Heart left ventricle (tissue), 16 donors: ENCODE measurements at places on chromosomes 11 and 22. TPM values are rescaled to one million over a fixed set of nuclear protein-coding genes. Genes with fewer than 3 reads are reported as not detected.

- no peak for DNase-seq
- H3K36me3 ChIP-seq: no peaks in the 10 kb centered on the region
- H3K27me3 ChIP-seq: no peaks in the 10 kb centered on the region
- H3K4me3 ChIP-seq: peak overlapping the region; percentile 43
- peak overlapping the region; percentile 78 for H3K27ac ChIP-seq
- H3K4me1 ChIP-seq: peaks cover 25% of the 10 kb centered on the region
Observed at GRCh38 chr11:69443968-69444364, 37.5 kb upstream of the LINC01488 start.

DNA sequence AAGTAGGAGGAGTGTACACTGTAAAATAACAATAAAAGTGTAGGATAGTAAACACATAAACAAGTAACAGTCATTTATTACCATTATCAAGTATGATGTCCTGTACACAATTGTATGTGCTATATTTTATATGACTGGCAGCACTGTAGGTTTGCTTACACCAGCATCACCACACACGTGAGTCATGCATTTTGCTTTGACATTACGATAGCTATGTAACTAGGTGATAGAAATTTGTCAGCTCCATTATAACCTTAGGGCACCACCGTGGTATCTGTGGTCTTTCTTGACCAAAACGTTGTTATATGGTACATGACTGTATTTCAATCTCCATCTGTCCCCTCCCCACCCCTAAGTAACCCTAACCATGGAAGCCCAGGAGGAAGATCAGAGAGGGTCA lies 1.1 kb downstream of the DNAL4 start:
- no peak for DNase-seq
- H3K4me3 ChIP-seq: peak overlapping the region; percentile 65
- peaks cover 8% of the 10 kb centered on the region for H3K4me1 ChIP-seq
- peak overlapping the region; percentile 84 for H3K27ac ChIP-seq
- H3K36me3 ChIP-seq: peaks cover 3% of the 10 kb centered on the region
- no peaks in the 10 kb centered on the region for H3K27me3 ChIP-seq

The MS4A1 gene
- total RNA-seq: 0.45 TPM

The ARHGAP42 gene
- total RNA-seq: 12.3 TPM

- H3K4me3 ChIP-seq: no peak overlapping the region
- H3K27me3 ChIP-seq: no peaks in the 10 kb centered on the region
- H3K27ac ChIP-seq: peak overlapping the region; percentile 70
- H3K4me1 ChIP-seq: peaks cover 16% of the 10 kb centered on the region
- no peaks in the 10 kb centered on the region for H3K36me3 ChIP-seq
Observed at GRCh38 chr22:23107487-23108248, 34.1 kb downstream of the RSPH14 start.

DNA sequence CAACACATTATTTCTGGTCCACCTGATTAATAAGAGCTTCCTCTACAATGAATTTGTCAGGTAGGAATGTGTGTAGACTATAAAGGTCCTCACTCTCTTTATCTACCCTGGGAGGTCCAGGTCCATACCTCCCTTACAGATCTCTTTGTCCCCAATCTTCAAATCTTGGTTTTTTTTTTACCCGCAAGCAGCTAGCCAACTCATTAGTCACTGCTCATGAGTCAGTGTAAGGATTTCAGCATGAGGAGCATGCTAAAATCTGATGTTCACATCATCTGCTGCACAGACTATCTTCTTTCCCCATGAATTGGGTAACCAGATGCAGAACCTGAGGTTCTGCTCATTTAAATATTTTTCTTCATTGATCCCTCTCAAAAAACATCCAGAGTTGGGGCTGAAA lies 397.0 kb upstream of the ISX start:
- no peaks in the 10 kb centered on the region for H3K27me3 ChIP-seq
- no peak overlapping the region for H3K4me3 ChIP-seq
- no peaks in the 10 kb centered on the region for H3K36me3 ChIP-seq
- no peaks in the 10 kb centered on the region for H3K4me1 ChIP-seq

- DNase-seq: peak; percentile 72
- H3K27ac ChIP-seq: peak overlapping the region; percentile 57
- no peaks in the 10 kb centered on the region for H3K27me3 ChIP-seq
- peaks cover 76% of the 10 kb centered on the region for H3K4me1 ChIP-seq
Observed at GRCh38 chr11:133946541-133947318, 10.0 kb downstream of the IGSF9B start.

The FGF19 gene
- not detected for total RNA-seq

The ABTB2 gene
- 26.3 TPM for total RNA-seq

GRCh38 chr22:47195156-47195483 lies 432.7 kb downstream of the TBC1D22A start:
- H3K4me1 ChIP-seq: no peaks in the 10 kb centered on the region
- no peak overlapping the region for H3K4me3 ChIP-seq

- H3K36me3 ChIP-seq: no peaks in the 10 kb centered on the region
- H3K27me3 ChIP-seq: no peaks in the 10 kb centered on the region
- H3K4me3 ChIP-seq: peak overlapping the region; percentile 89
- H3K4me1 ChIP-seq: peaks cover 65% of the 10 kb centered on the region
- H3K27ac ChIP-seq: peak overlapping the region; percentile 100
Observed at GRCh38 chr22:46054091-46055073, 77.4 kb upstream of the WNT7B start.

DNA sequence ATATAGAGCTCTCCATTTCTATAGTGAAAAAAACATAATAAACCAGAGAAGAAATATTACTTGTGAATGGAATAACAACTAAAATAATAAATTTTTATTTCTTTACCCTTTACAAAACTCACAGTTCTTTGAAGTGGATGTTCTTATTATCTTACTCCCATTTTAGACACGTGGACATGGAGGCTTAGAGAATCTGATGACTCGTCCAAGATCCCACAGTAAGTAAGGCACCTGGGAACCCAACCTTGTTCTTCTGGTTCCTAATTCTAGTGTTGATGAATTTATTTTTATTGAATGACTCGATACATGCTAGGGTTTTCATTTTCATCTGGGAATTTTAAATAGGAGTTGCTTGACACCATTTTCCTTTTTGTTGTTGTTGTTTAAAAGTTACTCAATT lies 1.8 kb downstream of the BPIFC start:
- H3K4me1 ChIP-seq: no peaks in the 10 kb centered on the region
- no peak overlapping the region for H3K27ac ChIP-seq
- H3K27me3 ChIP-seq: peaks cover 47% of the 10 kb centered on the region
- no peak overlapping the region for H3K4me3 ChIP-seq
- no peaks in the 10 kb centered on the region for H3K36me3 ChIP-seq

The KCNE3 gene
- total RNA-seq: 2.3 TPM

GRCh38 chr22:42673898-42674401 lies 24.8 kb upstream of the CYB5R3 start:
- peaks cover 4% of the 10 kb centered on the region for H3K4me1 ChIP-seq
- H3K4me3 ChIP-seq: no peak overlapping the region
- H3K27ac ChIP-seq: peak overlapping the region; percentile 29
- no peak for DNase-seq
- no peaks in the 10 kb centered on the region for H3K36me3 ChIP-seq
- no peaks in the 10 kb centered on the region for H3K27me3 ChIP-seq

The PIH1D2 gene
- total RNA-seq: 1.4 TPM

DNA sequence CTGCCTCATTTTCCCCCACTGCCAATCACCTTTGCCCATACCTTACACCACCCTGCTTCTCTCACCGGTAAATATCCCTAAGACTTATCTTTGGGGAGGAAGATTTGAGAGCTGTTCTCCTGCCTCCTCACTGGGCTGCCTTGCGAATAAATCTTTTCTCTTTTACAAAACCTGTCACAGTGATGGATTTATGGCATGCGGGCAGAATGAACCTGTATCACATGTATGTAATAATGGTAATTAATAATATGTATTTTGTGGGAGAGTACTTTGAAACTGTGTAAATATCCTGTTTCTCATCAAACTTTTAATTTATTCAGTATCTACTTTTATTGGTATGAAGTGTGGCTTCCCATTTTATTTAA lies 3.6 kb upstream of the USP18 start:
- H3K27me3 ChIP-seq: no peaks in the 10 kb centered on the region
- H3K27ac ChIP-seq: no peak overlapping the region
- DNase-seq: no peak
- H3K36me3 ChIP-seq: no peaks in the 10 kb centered on the region

DNA sequence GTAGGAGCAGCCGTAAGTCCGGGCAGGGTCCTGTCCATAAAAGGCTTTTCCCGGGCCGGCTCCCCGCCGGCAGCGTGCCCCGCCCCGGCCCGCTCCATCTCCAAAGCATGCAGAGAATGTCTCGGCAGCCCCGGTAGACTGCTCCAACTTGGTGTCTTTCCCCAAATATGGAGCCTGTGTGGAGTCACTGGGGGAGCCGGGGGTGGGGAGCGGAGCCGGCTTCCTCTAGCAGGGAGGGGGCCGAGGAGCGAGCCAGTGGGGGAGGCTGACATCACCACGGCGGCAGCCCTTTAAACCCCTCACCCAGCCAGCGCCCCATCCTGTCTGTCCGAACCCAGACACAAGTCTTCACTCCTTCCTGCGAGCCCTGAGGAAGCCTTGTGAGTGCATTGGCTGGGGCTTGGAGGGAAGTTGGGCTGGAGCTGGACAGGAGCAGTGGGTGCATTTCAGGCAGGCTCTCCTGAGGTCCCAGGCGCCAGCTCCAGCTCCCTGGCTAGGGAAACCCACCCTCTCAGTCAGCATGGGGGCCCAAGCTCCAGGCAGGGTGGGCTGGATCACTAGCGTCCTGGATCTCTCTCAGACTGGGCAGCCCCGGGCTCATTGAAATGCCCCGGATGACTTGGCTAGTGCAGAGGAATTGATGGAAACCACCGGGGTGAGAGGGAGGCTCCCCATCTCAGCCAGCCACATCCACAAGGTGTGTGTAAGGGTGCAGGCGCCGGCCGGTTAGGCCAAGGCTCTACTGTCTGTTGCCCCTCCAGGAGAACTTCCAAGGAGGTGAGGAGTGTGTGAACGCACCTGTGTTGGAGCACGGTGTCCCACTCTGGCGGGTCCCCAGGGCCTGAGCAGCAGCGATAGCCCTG lies at the start of gene TAGLN:
TSS of gene TAGLN (plus strand) at position 318 of the 863 bp plus-strand sequence. CDS start 3,644 bp downstream, outside the sequence.
- H3K36me3 ChIP-seq: peaks cover 38% of the 10 kb centered on the region
- H3K27me3 ChIP-seq: no peaks in the 10 kb centered on the region
- peaks cover 47% of the 10 kb centered on the region for H3K4me1 ChIP-seq

The CALCA gene
- not detected for total RNA-seq

DNA sequence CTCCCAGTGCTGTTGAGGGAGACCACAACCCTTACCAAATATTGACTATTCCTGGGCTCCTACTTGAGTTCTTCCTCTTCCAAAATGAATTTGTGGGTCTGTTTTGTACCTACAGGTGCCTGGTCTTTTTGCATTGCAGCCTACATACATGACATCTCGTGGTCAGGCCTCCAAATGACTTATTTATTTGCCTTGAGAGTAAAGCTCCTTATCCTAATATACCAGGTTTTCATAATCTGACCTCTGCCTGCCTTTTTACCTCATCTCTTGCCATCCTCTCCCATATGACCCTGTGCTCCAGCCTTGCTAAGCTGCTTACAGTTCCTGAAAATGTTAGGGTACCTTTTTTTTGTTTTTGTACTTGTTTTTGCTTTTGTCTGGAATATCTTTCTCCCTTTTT lies 130.4 kb downstream of the UVRAG start:
- DNase-seq: no peak
- no peaks in the 10 kb centered on the region for H3K27me3 ChIP-seq
- no peak overlapping the region for H3K27ac ChIP-seq
- peaks cover 30% of the 10 kb centered on the region for H3K4me1 ChIP-seq

The PLEKHB1 gene
- total RNA-seq: 6.8 TPM

The OR51B2 gene
- total RNA-seq: not detected

The BAIAP2L2 gene
- 0.11 TPM for total RNA-seq
